Lower lobe of right lung (tissue), 2 donors: ENCODE measurements at places on chromosomes 7 and 10. TPM values are rescaled to one million over a fixed set of nuclear protein-coding genes. Genes with fewer than 3 reads are reported as not detected.

DNA sequence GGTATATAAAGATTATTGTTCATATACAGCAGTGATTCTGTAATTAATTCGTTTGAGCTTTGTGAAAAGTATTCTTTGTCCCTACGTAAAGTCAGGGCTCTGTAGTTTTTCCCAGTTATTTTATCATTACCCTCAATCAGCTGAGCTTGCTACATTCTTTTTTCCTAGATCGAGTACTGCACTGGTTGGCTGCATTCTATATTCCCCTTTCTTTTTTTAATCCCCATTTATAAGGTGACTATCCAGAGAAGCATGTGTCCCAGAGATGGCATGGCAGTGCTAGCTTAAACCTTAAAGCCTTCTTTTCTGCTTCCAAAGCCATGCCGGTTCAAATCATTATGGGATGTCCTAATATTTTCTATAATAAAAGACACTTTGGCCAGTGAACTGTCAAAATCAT lies 230.1 kb upstream of the CELF2 start:
- DNase-seq = no peak

INMT gene
- total RNA-seq = 249 TPM

DNA sequence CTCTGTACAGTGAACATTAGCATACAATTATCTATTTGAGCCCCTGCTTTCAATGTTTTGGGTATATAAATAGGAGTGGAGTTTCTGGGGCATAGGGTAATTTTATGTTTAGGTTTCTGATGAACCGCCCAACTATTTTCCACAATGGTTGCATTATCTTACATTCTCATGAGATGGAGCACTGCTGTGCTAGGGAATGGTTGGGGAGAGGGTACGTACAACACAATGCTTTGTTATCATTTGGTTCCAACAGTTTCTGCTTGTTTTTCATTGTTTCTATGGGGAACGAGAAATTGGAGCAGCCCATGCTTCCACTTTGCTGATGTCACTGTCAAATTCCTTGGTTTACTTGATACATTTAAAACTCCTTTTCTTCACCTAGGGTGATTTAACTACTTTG lies 1115.3 kb downstream of the REEP3 start:
- DNase-seq = no peak

GRCh38 chr10:986137-986825 lies 2.0 kb upstream of the GTPBP4 start:
- peak; percentile 84 for DNase-seq

SLIT1 gene
- 0.41 TPM for total RNA-seq

SEMA3A gene
- total RNA-seq = 9.7 TPM

PLAC9 gene
- 38.0 TPM for total RNA-seq

CALCR gene
- total RNA-seq = 0.24 TPM
